Activated CD4-positive, alpha-beta memory T cell treated with anti-CD3 and anti-CD28 coated beads for 36 hours (primary cell): ENCODE measurements at places on chromosomes 2 and 18.
A peak's percentile ranks its signal among the peaks of the same experiment; 100 is the strongest.

DNA sequence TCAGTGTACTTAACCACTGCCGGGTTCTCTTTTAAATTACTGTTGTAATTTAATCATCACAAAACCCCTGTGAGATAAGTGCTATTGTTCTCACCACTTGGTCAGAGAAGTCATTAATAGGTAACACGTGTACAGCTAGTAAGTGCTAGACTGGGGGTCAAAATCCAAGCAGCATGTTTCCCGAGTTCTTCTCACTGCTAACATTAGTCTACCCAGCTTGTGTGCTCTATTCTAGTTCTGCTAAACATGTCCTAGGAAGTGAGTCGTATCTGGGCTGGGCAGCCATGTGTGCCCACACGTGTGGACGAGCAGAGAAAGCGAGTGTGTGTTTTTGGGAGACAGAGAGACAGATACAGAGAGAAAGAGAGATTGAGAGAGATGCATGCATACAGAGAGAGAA lies 94.1 kb downstream of the BIN1 start:
- no peak for DNase-seq
- peaks cover 25% of the 10 kb centered on the region for H3K27me3 ChIP-seq
- no peaks in the 10 kb centered on the region for H3K36me3 ChIP-seq
- H3K4me1 ChIP-seq, result no peaks in the 10 kb centered on the region

DNA sequence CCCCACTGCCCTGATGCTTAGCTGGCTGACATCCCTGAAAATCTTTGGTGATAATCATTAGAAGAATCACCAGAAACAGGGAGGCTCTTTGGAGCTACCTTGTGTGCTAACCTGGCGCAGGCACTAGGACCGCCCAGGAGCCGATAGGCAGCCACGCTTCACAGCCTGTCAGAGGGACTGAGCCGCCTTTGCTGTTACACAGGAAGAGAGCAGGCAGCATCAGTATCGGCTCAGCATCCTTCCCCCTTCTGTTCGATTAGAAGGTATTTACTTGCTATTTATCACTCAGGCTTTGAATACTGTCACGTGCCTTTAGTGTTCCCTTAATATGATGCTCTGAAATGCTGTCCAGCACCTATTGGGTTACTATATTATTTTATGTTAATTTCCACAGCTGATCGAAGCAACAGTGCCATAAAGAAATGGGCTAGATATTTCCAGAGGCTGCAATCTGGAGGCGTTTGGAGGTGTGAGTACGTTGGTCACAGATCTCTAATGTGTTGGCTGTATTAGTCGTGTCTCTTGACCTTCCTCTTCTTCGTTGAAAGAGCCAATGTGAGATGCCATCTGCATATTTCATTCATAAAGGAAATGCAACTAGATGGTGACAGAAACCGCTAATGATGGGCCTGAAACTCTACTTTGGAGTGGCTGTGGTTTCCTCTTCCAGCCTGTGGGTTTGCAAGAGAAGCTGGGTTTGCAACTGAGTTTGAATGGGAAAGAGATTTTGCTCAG lies 110.4 kb upstream of the RAB27B start:
- peaks cover 5% of the 10 kb centered on the region for H3K27me3 ChIP-seq
- no peaks in the 10 kb centered on the region for H3K36me3 ChIP-seq
- DNase-seq, result peak; percentile 62
- peak overlapping the region; percentile 61 for H3K4me3 ChIP-seq
- peaks cover 32% of the 10 kb centered on the region for H3K4me1 ChIP-seq

- no peak overlapping the region for H3K4me3 ChIP-seq
- peaks cover 7% of the 10 kb centered on the region for H3K27me3 ChIP-seq
- H3K4me1 ChIP-seq, result no peaks in the 10 kb centered on the region
- H3K27ac ChIP-seq, result no peak overlapping the region
- DNase-seq, result no peak
Observed at GRCh38 chr2:180652794-180653193, 327.6 kb upstream of the UBE2E3 start.

DNA sequence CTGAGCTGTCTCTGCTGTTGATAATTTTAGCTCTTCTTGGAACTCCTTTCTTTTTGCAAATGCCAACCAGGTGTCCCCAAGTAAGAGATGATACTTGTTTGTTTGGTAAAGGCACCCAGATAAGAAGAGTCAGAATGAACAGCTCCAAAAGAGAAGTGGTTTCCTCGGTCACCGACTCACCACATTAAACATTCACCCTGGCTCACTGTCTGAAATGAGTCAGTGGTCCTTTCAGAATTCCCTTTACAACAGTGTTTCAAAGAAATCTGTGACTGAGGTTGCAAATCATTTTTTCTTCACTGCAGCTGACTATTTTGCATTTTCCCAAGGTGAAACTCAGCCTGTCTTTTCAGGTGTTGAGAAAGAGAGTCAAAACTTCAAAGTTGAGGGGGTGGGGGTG lies 16.2 kb upstream of the CXCR4 start:
- H3K4me1 ChIP-seq, result peaks cover 96% of the 10 kb centered on the region
- peaks cover 11% of the 10 kb centered on the region for H3K27me3 ChIP-seq
- H3K36me3 ChIP-seq, result no peaks in the 10 kb centered on the region
- H3K27ac ChIP-seq, result peak overlapping the region; percentile 78

DNA sequence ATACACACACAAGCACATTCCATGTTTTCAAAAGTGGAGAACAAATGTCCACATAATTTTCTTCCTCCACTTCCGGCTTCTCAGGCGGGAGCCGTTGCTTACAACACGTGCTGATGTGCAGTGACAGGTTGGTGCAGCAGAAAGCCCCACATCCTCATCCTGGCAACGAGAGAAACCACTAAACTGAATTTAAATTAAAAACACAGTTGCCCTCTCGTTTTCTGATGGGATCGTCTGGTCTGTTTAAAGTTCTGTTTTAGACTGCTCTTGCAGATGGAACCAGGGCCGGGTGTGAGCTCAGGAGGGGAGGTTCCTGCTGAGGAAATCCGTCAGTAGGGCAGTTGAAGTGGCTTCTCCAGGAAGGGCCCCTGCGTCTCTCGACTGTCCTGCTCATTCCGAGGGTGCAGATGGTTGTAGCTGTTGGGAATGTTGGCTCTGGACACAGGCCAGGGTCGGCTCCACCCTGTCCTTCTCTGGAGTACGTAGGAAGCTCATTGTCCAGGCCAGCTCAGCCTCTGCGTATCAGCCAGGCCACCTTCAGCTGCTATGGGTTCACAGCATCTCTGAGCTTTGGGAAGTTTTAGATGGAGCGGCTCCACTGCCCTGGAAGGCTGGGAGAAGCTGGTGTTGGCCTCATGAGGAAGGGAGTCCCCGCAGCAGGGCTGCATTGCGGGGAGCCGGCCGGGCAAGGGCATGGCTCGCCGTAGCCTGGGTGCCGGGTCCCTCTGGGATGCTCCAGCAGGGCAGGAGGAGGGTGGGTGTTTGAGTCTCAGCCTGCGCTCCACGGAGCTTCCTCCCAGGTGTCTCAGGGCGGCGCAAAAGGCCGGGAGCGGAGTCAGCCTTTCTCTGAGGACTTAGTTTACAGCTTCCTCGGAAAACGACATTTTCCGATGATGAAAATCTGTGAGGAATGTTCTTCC lies 58.3 kb downstream of the NFATC1 start:
- no peak overlapping the region for H3K27ac ChIP-seq
- H3K4me3 ChIP-seq, result no peak overlapping the region
- no peaks in the 10 kb centered on the region for H3K27me3 ChIP-seq
- H3K36me3 ChIP-seq, result peaks cover 42% of the 10 kb centered on the region
- DNase-seq, result no peak

DNA sequence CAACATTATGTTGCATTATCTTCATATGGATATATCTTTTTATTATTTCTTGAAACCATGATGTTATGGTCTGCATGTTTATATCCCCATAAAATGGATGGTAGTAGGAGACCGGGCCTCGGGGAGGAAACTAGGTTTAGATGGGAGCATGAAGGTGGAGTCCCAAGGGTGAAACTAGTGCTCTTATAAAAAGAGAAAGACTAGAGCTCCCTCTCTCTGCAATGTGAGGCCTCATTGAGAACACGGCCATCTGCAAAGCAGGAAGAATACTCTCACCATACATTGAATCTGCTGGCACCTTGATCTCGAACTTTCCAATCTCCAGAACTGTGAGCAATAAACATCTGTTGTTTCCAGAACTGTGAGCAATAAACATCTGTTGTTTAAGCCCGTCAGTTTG lies 64.0 kb downstream of the NXPH2 start:
- no peaks in the 10 kb centered on the region for H3K36me3 ChIP-seq
- no peak for DNase-seq
- no peak overlapping the region for H3K4me3 ChIP-seq
- peaks cover 9% of the 10 kb centered on the region for H3K27me3 ChIP-seq
- no peak overlapping the region for H3K27ac ChIP-seq

DNA sequence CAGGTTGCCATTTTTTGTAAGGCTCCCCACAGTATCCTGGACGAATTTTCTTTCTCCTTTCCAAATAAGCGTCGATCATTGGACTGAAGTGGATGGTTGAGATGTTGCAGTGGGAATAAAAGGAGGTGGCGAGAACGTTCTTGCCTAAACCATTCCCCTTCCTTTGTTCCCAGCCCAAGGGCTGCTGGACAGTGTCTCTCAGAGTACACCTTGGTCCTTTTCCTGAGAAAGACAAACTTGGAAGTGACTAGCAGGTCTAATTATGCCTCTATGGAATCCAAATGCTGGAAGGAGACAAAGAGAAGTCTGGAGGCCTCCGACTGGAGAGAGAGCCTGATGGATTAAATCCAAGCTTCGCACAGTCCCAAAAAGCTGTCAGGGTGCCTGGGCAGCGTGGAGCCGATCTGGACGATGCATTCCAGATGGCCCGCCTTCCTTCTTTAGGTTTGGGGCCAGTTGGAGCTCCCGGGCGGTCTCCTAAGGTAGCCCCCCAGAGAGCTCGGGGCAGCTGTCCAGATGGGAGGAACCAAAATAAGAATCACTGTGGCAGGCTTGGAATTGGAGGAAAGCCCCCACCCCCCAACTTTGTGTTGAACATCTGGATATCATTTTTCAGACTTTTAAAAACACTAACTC lies 186.8 kb downstream of the TMEM247 start:
- peaks cover 25% of the 10 kb centered on the region for H3K27me3 ChIP-seq
- no peak overlapping the region for H3K27ac ChIP-seq
- H3K36me3 ChIP-seq, result no peaks in the 10 kb centered on the region

DNA sequence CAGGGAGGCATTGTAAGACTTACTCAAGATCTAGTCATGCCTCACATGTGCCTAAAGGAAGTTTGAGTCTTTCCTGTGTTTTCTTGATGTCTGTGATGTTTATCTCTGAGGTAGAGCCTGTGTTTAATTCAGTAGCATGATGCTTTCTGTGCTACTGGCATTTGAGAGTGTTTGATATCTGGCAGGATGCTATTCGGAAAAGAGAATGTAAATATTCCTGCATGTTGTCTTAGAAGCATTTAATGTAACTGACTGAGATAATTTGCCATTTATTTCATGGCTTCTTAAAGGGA lies 58.8 kb downstream of the GREB1L start:
- no peak overlapping the region for H3K27ac ChIP-seq
- no peak for DNase-seq
- peaks cover 4% of the 10 kb centered on the region for H3K27me3 ChIP-seq
- no peaks in the 10 kb centered on the region for H3K4me1 ChIP-seq
- no peak overlapping the region for H3K4me3 ChIP-seq

- H3K4me1 ChIP-seq, result peaks cover 39% of the 10 kb centered on the region
- peaks cover 39% of the 10 kb centered on the region for H3K36me3 ChIP-seq
- H3K4me3 ChIP-seq, result no peak overlapping the region
- H3K27me3 ChIP-seq, result no peaks in the 10 kb centered on the region
- DNase-seq, result no peak
Observed at GRCh38 chr18:13470516-13471197, 252.1 kb downstream of the LDLRAD4 start.

DNA sequence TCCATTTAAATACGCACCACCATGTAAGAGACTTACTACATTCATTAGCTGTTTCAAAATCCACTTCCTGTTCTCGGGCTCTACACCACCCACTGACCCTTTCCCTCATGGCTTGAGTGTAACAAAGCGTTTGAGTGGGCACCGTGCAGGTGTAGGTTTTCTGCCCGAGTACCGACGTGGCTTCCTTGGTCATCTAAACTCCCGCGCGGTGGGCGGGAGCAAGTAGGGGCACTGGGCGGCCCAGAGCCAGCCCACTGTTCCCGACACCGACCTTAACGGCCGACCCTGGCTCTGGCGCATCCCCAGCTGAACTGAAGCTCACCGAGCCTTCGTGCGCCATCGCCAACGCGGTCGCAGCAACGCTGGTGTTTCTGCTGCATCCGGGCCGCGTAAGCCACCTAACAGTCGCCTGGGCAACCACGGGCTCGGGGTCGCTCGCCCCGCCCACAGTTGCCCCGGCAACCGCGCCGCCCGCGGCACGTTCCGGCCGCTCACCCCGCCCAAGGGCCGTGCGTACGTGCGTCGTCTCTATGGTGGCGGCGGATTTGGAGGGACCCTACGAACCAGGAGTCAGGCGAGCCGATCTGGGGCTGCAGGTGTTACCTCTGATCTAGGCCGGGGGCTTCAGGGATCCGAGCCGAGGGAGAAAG lies at the start of the genes C2orf81 and WDR54:
Gene C2orf81 (minus strand): TSS at position 399 of the 650 bp plus-strand sequence. CDS start 59 bp downstream, at position 340.
Gene WDR54 (plus strand): TSS at position 510 of the 650 bp plus-strand sequence. CDS start 424 bp downstream, outside the sequence.
- peak within 1 kb of the TSS; percentile 92 for H3K27ac ChIP-seq
- H3K36me3 ChIP-seq, result peaks cover 9% of the 10 kb centered on the region
- peaks cover 21% of the 10 kb centered on the region for H3K4me1 ChIP-seq
- H3K4me3 ChIP-seq, result peak within 1 kb of the TSS; percentile 95

GRCh38 chr2:188380280-188380679 lies 88.6 kb downstream of the GULP1 start:
- H3K4me3 ChIP-seq, result no peak overlapping the region
- no peaks in the 10 kb centered on the region for H3K27me3 ChIP-seq
- H3K4me1 ChIP-seq, result no peaks in the 10 kb centered on the region
- no peak overlapping the region for H3K27ac ChIP-seq
- DNase-seq, result no peak

- no peaks in the 10 kb centered on the region for H3K36me3 ChIP-seq
- no peak for DNase-seq
- H3K27ac ChIP-seq, result no peak overlapping the region
- H3K4me3 ChIP-seq, result no peak overlapping the region
Observed at GRCh38 chr2:39663187-39663930, 2.4 kb upstream of the TMEM178A start.

DNA sequence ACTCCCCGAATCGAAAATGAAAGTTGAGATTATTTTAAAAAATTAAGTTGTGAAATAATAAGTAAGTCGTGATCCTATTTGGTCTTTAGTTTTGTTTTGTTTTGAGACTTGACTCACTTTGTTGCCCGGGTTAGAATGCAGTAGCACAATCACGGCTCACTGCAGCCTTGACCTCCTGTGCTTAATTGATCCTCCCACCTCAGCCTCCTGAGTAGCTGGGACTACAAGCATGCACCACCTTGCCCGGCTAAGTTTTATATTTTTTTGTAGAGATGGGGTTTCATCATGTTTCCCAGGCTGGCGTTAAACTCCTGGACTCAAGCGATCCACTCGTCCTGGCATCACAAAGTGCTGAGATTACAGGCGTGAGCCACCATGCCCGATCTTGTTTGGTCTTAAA lies 326.2 kb downstream of the MYCN start:
- no peaks in the 10 kb centered on the region for H3K27me3 ChIP-seq
- H3K4me1 ChIP-seq, result no peaks in the 10 kb centered on the region
- no peak for DNase-seq

- no peaks in the 10 kb centered on the region for H3K27me3 ChIP-seq
- no peaks in the 10 kb centered on the region for H3K4me1 ChIP-seq
- no peak overlapping the region for H3K4me3 ChIP-seq
- no peak overlapping the region for H3K27ac ChIP-seq
- no peaks in the 10 kb centered on the region for H3K36me3 ChIP-seq
- DNase-seq, result no peak
Observed at GRCh38 chr18:8003878-8004675, 437.0 kb downstream of the PTPRM start.
